AG09309 (cell line): ENCODE measurements at places on chromosomes 16 and 17.

DNA sequence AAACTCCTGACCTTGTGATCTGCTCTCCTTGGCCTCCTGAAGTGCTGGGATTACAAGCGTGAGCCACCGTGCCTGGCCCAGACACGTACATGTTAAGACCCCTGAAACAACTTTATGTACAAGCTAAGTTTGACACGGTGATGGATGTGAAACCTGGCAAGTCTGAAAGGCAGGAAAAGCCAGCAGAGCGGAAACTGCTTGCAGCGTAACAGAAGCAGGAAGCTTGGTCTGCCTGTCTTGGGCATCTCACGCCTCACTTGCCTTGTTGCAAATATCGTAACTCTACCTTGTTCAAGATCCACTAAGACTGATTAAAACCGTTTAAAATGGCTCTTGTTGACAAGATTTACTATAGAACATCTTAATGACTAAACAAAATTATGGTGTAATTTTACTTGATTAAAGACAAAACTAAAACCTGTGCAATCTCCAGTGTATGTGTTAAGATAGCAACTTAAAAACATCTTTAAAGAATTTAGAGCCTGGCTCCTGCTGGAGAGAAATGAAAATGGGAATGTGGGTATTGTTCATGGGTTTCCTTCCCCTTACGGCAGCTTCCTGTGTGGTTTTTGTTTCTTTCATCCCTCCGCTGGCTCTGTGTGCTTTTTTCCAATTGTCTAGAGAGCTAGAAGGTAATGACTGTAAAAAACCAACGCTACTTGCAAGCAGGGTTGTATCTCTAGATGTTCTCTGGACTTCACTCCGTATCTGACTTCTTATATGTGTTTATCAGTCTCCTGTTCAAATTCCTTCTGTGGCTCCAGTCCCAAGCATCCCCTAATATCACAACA is 477.6 kb downstream of the XYLT1 start:
- no peak for DNase-seq

- DNase-seq: no peak
These were observed 93.3 kb upstream of the ZNF267 start for GRCh38 chr16:31780342-31780741.

DNA sequence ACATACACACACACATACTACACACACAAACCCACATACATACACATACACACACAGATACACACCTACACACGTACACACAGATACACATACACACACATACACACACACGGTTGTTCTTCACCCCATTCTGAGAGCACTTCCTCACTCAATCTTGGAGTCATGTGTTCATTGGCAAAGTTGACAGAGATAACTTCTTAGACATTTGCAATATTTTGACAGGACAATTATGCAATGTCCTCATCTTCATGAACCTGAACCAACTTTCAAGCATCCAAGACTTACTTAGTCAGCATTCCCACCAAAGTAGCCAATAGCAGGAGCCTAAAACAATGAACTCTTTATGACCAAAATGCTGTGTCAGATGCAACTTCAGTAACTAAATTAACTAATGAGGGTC is 77.1 kb upstream of the DNAH17 start:
- no peak for DNase-seq

DNA sequence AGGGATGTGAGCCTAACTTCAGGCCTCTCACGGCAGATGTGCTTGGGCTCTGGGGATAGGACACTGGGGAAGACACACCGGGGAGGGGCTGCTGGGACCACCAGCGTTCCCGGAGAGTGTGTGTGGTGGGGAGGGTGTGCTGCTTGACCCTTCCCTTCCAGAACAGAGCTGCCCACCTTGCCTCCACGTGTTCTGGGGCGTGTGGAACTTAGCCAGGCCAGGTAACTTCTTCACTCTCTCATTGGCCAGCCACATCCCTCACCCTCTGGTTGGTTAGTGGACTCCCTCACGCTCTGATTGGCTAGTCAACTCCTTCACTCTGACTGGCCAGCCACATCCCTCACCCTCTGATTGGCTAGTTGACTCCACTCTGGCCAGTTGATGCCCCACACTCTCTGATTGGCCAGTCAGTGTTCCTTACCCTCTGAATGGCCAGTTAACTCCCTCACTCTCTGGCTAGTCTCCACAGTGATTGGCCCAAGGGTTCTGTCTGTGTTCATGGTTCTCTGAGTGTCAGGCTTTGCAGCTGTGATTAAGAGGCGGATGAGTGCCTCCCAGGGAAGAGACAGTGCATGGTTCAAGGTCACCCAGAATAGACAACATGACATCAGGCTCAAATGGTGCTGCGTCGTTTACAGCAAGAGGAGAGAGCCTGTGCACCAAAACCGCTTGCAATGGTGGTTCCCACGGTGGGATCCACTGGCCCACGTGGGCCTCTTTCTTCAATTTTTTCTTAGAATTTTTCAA is 10.0 kb downstream of the TMEM235 start:
- DNase-seq: no peak

DNA sequence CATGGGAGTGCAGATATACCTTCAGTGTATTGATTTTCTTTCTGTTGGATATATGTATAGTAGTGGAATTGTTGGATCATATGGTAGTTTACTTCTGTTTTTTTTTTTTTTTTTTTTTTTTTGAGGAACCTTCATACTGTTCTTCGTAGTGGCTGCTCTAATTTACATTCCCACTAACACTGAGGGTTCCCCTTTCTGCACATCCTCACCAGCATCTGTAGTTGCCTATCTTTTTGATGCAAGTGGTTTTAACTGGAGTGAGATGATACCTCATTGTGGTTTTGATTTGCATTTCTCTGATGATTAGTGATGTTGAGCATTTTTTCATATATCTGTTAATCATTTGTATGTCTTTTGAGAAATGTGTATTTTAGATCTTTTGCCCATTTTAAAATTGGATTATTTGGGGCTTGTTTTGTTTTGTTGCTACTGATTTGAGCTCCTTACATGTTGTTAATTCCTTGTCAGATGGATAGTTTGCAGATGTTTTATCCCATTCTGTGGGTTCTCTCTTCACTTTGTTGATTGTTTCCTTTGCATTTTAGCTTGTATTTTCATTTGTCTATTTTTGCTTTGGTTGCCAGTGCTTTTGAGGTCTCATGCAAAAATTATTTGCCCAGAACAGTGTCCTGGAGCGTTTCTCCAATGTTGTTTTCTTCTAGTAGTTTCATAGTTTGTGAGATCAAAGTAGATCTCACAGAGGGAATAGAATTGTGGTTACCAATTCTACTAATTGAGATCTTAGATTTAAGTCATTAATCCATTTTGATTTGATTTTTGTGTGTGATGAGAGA is 25.0 kb upstream of the BCAS3 start:
- no peak for DNase-seq

GRCh38 chr17:7173687-7174602 is 5.2 kb downstream of the ASGR1 start:
- DNase-seq: no peak

DNA sequence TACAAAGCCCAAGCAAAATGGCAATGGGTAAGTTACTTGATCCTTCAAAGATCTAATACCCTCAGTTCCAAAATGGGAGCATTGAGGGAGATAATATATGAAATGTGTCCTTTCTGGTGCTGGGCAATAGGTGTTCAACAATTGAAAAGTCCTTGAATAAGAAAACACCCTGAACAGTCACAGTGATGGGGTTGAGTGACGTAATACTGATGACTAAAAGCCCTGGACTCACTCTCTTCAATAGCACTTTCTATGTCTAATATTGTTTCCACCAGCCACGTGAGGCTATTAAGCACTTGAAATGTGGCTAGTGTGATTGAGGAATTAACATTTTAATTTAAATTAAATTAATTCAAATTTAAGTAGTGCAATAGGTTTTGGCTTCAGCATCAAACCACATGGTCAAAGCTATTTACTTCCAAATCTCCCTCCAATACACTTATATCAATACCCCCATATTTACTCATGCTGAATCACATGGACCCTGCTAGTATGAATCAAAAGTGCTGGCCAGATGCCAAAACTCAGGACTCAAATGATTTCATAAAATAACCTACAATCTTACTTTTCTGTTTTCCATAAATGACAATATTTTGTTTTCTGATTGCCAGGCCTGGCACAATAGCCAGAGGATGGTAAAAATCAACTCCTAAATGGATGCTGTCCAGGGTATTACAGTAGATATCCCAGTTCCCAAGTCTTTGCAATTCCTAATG is 516.2 kb downstream of the HAPSTR1 start:
- DNase-seq: no peak

DNA sequence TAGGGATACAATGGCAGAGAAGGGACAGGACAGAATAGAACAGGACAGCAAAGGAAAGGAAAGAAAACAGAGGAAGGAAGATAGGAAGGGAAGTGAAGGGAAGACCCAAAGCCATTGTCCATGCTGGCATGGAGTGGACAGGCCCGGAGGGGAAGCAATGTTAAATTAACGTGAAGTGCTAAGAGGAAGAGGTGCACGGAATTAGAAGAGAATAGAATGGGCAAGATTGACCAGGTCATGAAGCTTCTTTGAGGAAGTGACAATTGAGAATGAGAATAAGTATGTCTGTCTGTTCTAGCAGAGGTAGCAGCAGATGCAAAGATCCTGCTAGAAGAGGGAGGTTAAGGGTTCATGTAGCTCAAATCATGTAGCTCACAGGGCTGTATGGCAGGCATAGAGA is 117.2 kb downstream of the MAF start:
- no peak for DNase-seq

DNA sequence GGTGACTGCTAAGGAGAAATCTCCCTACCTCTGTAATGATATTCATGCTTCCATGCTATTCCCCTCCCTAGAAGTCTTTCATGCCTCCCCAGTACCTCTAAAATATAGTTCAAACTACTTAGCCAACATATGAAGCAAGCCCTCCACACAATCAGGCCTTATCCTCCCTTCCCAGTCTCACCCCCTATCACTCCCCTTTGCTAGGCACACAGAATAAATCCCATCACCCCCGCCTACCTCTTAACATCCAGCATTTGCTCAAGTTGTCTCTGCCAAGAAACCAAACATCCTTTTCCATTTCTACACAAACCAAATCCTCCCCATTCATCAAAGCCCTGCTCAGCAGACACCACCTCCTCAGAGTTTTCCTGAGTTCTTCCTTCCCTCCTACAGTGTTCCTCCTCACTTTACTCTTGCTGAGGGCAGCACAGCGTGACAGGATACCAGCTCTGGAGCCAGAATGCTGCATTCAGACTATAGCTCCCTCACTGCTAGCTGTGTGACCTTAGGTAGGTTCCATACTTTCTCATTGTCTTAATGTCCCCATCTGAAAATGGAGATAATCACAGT is 7.0 kb downstream of the TOM1L2 start:
- DNase-seq: no peak

GRCh38 chr16:10983159-10983558 is 38.8 kb downstream of the CLEC16A start:
- DNase-seq: no peak

DNA sequence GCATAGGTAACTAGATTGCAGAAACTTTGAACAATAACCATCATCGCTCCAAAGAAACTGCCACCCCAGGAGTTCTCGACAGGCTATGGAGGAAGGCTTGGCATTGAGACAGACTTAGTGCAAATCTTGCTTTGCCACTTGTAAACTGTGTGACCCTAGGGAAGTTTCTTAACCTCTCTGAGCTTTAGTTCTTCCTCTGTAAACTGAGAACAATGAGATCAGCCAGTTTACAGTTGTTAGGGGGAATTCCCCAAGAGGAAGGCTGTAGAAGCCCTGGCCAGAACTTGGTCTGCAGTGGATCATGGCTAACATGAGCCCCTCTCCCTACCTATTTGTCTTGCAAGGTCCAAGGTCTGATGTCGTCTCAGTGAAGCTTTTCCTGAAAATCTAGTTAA is 78.9 kb downstream of the NT5M start:
- no peak for DNase-seq

GRCh38 chr17:9905902-9906301 is 831 bp upstream of the RCVRN start:
- no peak for DNase-seq

DNA sequence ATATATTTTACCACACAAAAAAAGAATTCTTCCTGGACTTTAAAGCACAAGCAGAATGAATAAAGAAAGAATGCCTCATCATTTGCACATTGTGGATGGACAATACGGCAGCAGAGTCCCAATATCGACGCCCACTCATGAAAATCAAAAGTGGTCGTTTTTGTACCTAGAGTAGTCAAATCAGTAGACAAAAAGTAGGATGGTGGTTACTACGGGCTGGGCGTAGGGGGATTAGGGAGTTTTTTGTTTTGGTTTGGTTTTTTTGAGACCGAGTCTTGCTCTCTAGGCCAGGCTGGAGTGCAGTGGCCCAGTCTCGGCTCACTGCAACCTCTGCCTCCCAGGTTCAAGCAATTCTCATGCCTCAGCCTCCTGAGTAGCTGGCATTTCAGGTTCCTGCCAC is 8.6 kb upstream of the CENPV start:
- no peak for DNase-seq

DNA sequence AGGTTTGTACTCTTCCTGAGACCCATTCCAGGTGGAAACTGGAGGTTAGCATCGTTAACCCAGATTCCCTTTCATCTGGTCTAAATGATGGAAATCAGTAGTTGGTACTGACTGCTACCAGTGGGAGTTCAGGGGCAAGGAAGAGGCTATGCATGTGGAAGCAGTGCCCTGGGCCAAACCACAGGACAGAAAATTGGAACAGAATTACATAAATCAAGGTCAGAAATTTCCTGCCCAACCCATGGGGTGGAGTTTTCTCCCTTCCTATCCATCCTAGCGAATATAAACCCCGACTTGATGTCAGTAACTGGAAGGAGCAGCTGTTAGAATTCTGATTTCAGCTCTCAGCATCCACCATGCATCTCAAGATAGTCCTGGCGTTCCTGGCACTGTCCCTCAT is at the start of gene AOC2:
AOC2 (plus strand) TSS at position 310 of the 400 bp plus-strand sequence; CDS start at position 357, 47 bp downstream.
- DNase-seq: no peak

GRCh38 chr17:13598353-13599167 is 3.2 kb downstream of the HS3ST3A1 start:
- DNase-seq: no peak

DNA sequence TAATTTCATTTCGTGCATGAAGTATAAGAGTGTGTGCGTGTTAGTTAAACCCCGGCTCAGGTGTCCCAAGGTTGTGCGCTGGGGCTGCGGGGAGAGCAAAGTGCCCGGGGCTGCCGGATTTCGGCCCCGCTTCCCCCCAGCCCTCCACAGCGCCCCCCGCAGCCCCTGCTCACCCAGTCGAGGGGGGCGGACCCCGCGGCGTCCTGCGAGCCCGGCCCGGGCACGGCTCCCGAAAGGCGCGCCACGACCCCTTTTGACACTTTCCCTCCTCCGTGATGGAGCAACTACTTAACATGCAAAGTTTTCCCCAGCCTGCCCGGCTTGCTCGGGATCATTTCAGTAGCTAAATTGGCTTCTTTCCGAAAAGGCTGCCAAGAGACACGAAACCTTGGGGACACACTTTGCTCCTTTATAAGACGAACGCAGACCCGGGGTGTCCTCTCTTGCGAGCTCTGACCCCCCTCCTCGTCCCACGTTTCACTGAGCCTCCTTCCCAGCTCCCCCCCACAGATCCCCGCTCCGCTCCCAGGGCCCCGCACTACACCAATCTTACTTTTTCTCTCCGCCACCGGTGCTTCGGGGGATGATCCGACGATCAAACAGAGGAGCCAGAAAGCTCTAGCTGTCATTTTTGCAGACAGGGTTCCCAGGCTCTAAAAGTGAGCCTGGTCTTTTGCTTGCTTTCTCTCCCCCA is 552 bp downstream of the C17orf58 start:
- DNase-seq: no peak
